Right lung (tissue), 10 donors: ENCODE measurements at places on chromosomes 3 and 15. TPM values are rescaled to one million over a fixed set of nuclear protein-coding genes. Genes with fewer than 3 reads are reported as not detected.
A peak's percentile ranks its signal among the peaks of the same experiment; 100 is the strongest.

The RLBP1 gene
- not detected for polyA plus RNA-seq

The LSMEM2 gene
- polyA plus RNA-seq: 1.4 TPM

The FBXL2 gene
- polyA plus RNA-seq: 24.7 TPM

GRCh38 chr3:112642912-112643506 lies 2.1 kb upstream of the CCDC80 start:
- DNase-seq: peak; percentile 69

DNA sequence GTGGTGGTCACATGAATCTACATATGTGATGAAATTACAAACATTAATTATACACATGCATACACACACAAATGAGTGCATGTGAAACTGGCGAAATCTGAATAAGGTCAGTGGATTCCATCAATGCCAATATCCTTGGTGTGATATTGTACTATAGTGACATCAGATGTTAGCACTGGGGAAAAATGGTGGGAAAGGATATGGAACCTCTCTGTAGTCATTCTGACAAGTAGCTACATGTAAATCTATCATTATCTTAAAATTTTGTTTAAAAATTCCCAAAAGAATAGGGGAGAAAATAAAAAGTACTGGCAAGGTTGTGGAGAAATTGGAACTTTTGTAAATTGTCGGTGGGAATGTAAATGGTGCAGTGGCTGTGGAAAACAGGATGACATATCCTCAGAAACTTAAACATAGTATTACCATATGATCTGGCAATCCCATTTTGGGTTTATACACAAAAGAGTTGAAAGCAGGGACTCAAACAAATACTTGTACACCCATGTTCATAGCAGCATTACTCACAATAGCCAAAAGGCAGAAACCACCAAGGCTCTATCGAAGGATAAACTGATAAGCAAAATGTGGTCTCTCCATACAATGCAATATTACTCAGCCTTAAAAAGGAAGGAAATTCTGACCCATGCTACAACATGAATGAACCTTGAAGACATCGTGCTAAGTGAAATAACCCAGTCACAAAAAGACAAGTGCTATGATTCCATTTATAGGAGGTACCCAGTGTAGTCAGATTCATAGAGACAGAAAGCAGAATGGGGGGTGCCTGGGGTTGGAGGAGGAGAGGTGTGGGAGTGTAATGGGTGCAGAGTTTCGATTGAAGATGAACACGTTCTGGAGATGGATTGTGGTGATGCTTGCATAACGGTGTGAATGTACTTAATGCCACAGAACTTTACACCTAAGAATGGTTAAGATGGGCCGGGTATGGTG lies 25.3 kb upstream of the HRH1 start:
- no peak for DNase-seq

DNA sequence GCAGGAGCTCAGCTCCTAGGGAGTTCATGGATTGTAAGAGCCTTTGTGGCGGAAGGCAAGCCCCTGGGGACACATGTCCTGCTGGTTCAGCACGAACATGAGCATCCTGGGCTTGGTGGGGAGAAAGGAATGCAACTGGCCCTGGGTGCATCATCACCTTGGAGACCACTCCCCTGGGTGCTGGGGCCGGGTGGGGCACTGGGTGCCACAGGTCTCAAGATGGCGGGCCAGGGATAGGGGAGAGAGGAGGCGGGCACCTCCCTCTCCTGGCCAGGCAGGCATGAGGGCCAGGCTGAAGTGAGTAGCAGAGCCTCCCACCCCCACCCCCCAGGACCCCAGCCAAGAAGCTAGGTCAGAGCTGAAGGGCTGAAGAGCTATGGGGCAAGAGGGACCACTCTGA lies 768 bp downstream of the PCBP4 start:
- DNase-seq: no peak

DNA sequence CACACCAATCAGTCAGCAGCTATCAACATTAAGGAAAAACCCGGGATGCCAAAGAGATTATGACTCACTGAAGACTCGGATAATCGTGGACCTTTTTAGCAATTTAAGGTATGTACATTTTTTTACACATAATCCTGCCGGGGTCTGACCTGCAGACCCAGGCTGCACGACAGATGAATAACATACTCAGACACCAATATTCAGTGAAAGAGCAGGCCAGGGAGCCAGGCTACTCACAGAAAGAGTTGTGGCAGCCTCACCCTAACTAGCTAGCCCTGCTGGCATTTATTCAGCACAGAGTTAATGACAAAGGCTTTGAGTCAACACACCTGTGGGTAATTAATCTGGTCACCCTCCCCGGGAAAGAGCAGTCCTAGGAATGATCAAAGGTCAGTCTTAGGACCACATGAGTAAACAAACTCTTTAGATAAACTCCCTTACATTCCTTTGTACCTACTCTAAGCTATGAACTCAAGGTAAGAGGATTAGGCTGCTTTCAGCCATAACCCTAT lies 727.5 kb downstream of the TBL1XR1 start:
- DNase-seq: no peak

- DNase-seq: peak; percentile 6
Observed at GRCh38 chr3:126883241-126883640, 99.7 kb upstream of the PLXNA1 start.

DNA sequence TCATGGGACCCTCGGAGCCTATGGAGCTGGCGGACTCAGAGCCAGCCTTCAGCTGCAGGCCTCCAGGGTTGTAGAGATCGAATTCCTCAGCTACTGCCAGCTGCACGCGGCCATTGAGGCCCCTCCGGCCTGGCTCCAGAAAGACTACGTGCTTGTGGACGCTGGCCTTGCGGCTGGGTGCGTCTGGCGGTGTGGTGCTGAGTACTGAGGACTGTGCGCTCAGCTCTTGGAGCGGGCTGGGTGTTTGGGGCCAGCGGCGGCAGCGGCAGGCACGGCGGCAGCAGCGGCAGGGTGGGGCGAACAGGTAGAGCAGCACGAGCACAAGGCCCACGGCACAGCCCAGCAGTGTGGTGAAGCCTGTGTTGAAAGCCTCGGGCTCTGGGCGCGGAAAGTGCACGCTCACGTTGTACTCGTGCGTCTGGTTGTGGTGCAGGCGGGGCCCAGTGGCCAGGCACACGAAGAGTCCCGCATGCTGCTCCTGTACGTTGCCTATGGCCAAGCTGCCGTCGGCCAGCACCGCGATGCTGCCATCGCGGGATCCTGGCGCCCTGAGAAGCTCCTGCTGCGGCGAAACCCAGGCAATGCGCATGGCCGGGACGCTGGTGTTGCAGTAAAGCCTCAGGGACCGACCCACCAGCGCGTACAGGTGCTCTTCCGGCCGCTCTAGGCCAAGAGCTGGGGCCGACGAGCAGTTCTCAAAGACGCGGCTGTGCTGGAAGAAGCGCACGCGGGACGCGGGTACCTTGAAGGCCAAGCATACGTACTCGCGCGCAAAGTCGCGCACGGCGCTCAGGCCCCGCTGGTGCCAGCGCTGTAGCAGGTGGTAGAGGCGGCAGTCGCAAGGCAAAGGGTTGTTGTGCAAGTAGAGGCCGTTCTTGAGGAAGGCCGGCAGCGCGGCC lies 1.3 kb downstream of the AMIGO3 start:
- DNase-seq: no peak

GRCh38 chr3:187954873-187955586 lies 198.9 kb upstream of the LPP start:
- peak; percentile 42 for DNase-seq

DNA sequence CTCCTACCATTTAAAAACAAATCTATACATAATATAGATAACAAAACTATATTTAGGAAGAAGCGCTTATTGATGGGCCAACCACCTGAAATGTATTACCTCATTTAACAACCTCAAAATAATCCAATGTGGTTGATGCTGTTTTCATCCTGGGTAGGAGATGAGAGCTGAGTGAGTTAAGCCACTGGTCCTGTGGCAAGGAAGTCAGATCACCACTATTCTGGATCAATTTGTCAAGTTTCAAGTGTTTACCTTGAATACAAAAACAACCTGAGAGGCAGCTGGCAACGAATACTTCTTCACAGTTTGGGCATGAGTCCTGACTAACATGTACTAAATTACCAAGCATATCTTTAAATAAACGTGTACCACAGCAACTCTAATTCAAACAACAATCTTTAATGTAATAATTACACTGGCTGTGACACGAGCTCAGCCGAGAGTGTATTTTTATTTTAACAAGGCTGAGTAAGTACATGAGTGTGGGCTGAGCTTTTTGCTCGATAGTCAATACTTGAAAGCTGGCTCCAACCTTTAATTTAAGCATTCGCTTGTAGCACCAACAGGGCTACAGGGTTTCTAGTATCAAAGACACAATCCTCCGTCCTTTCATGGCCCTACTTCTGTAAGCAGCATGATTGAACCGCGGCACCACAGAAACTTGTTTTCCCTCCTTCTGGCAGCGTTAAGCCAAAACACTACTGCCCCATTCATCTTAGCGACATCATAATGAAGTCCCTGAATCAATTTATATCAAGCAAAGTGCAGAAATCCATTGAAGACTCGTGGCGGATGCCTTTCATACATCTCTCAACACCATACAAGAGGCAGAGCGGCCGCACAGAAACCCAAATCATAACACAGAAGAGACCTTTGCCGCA lies 93.8 kb upstream of the ICE2 start:
- no peak for DNase-seq

DNA sequence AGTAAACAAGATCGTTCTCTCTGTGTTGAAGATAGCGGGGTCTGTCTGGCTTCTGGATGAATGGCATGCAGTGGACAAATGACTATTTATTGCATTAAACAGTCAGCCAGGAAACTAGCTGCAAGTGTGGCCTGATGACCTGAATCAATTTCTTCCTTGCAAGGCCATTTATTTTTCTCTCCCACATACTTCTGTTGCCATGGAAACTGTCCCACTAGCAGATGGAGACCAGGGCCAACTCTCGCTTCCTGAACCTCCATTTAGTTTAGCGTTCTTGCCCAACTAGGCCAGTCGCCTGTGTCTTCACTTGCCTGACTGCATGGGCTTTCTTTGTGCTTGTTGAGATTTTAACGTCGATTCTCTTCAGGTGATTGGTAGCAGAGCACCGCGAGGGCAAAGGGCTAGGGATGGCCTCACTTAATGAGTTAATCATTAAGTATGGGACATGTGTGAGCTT lies 27.6 kb downstream of the LMCD1 start:
- peak; percentile 76 for DNase-seq

GRCh38 chr3:151852074-151852811 lies 21.2 kb upstream of the SUCNR1 start:
- DNase-seq: no peak

GRCh38 chr15:48427960-48428547 lies 96.8 kb downstream of the DUT start:
- DNase-seq: no peak

- DNase-seq: no peak
Observed at GRCh38 chr3:179174898-179175297, 26.7 kb downstream of the PIK3CA start.

DNA sequence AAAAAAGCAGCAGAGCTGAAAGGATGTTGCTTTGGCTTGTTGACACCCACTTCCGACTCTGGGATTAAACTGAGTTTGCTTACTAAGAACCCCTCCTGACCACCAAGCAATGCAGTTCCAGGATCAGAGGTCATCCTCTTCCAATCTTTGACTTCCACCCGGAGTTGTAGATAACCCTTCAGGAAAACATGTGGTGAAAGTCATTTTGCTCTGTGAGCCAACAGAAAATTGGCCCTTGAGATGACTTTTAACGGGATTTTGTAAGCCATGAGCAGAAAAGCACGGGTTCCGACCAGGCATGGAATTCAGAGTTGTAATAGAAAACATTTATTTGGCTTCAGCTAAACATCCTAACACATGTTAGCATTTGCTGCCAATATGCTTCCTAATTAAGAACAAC lies 171.6 kb upstream of the NR2F2 start:
- DNase-seq: peak; percentile 83

DNA sequence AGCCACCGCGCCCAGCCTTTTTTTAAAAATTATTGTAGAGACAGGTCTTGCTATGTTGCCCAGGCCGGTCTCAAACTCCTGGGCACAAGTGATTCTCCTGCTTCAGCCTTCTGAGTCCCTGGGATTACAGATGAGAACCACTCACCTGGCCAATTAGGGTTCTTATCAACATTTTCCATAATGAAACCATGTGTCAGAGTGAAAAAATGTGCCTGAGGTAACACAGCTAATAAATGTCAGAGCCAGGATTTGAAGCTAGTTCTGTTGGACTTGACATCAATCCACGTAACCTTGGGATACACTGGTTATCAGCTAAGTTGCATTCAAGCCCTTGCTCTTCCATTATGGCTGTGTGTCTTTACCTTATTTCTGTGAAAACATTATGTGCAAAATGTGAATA lies 29.1 kb downstream of the CHST14 start:
- DNase-seq: no peak

- no peak for DNase-seq
Observed at GRCh38 chr15:98611808-98612207, 36.5 kb upstream of the IGF1R start.

DNA sequence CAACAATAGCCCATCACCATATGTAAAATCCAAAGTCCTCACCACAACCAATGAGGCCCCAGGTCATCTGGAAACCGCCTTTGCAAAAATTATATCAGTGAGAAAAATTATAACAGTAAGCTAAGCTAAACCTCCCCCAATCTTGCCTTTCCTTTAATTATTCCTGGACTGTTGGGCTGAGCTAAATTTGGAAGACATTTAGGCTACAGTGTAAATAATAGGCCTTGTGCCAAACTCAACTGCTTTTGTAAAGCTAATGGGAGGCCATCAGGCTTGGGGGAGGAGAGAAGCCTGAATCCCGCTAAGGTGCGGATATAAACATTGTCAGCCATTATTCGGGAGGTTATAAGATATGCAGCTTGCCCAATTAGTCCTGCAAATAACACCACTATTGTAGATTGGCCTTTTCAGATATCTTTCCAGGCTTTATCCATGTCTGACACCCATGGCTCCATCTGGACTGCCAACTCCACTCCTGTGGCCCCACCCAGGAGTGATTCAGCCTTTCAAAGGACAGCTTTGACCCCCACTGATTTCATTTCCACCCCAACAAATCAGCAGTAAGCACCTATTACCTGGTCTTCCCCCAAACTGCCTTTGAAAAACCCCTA lies 53.0 kb upstream of the CA12 start:
- no peak for DNase-seq

DNA sequence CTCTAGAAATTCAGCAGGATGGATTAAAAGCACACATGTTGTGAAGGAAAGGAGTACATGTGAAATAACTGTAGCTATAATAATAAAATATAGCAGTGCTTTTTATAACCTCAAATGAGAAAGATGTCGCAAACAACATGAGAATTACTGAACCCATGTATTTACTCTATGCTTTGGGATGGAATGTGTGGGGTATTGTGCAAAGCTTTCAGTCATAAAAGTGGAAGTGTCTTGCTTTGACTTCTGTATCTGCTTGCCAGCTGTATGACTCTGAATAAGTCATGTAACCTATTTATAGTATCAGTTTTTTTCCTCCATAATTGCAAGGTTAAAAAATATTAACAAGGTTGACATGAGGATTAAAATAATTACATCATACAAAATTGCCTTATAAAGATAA lies 519.3 kb upstream of the CADM2 start:
- no peak for DNase-seq
